NCI-H146 (cell line): ENCODE measurements at places on chromosomes 12 and 14.

DNA sequence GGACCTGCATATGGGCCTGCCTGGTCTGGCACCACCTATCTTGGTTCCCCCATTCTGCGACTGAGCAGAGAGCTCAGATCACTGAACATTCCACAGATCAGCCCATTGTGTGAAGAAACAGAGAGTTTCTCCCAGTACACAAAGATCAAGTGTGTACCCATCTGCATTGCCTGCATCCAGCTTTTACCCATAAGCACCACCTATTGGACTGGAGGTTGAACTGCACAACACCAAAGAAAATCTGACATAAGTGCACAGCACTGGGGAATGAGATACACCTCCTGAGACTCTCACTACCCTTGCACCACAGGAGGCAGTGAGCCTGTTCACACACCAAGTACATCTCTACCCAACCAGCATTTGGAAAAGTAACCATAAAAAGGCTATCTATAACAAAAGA lies 362.6 kb upstream of the CLEC14A start:
- DNase-seq = no peak

- DNase-seq = no peak
Measured at GRCh38 chr14:34184126-34184525, 233.3 kb upstream of the EGLN3 start.

- no peak for DNase-seq
Measured at GRCh38 chr12:75479963-75480461, 543 bp upstream of the GLIPR1 start.

GRCh38 chr14:32370714-32371113 lies 41.6 kb downstream of the AKAP6 start:
- DNase-seq = no peak

- no peak for DNase-seq
Measured at GRCh38 chr12:26445909-26446308, 250.5 kb downstream of the SSPN start.

- no peak for DNase-seq
Measured at GRCh38 chr14:65054471-65055085, 47.7 kb downstream of the MAX start.

DNA sequence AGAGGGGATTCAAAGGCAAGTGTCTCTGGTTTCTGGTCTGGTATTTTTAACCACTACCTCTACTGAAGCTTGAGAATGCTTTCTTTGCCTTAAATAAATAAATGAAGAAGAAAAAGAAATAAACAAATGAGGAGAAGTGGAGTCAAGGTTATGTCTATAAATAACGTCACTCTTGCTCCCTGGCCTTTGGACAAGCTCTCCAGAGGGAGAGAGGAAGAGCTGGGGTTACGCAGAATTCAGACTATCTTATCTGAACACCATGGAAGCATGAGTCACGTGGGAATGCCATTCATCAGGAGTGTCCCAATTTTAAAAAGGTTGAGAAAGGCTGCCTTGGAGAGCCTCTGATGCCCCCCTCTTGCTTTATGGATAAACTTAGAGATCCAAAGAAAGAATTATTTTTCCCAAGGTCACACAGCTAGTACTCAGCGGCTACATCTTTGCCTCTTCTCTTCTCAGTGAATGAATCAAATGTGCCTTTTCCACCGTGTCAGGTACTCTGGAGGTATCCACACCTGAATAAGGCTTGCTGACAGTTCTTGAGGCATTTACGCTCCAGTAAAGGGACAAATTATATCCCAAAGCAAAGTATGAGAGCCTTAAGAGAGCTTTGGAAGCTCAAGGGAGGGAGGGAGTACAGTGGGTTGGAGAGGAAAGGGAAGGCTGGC lies 12.9 kb upstream of the MSI1 start:
- no peak for DNase-seq
